Stimulated activated CD8-positive, alpha-beta memory T cell treated with anti-CD3 and anti-CD28 coated beads, Interleukin-15, amount 100 ng/mL, for 1 hour (primary cell): ENCODE measurements at places on chromosomes 13 and 19.
A peak's percentile ranks its signal among the peaks of the same experiment; 100 is the strongest.

DNA sequence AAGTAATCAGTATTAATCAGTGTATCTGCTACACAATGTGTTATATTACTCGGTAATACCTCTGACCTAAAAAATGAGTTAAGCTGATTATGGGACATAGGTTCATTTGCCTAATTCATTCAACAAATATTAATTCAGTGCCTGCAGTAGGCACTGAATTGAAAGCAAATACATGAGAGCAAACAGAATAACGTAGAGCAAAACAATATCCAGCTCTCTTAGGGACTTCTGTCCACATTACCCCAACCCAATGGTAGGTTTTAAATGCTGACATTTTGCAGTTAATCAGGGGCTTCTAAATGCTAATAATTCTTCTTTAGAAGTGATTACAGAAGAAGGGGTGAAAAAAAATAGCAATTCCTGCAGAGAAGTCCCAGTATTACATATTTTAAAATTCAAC lies 4.9 kb downstream of the RCBTB2 start:
- DNase-seq, result no peak

DNA sequence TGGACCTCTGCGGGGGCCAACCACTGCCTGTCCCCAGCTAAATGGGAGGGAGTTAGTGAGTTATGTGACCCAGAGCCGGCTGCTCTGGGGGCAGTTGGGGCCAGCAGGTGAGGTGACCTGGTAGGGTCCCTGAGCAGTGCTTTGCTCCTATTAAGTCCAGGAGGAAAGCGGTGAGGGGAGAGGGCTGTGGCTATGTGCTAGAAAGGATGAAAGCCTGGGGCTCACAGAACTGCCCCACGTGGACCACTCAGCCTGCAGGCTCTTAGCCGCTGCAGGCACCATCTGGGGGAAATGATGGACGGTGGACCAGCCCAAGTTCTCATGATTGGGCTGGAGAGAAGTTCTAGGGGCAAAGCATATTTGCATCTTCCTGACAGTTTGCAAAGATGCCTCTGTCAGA lies 67.6 kb upstream of the ZNF536 start:
- no peak for DNase-seq

DNA sequence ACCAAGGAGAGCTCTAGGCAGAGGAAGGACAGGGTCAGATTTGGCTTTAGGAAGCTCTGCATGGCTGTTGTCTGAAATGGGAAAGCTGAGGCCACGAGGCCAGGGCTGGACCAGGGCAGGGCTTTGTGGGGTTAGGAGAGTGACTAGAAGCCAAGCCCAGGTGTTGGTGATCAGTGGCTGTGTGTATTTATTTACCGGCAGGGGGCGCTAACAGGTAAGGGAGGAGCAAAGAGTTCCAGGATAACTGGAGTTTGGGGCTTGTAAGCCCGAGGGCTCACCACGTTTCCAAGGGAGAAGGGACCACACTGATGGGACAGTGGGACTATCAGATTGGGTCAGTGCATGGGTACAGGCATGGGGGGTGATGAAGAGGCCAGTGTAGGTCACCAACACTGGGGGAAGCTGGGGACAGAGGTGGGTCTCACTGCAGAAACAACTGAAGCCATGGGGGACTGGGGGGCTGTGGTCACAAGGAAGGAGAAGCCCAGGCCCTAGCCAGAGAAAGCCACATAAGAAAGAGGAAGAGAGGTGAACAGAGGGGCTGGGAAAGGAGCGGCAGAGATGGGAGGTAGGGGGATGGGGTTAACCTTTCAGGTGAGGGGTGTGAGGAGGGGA lies 3.9 kb downstream of the TMEM147 start:
- peak; percentile 24 for DNase-seq

GRCh38 chr19:51448411-51449016 lies 9.7 kb downstream of the SIGLEC8 start:
- no peak for DNase-seq

DNA sequence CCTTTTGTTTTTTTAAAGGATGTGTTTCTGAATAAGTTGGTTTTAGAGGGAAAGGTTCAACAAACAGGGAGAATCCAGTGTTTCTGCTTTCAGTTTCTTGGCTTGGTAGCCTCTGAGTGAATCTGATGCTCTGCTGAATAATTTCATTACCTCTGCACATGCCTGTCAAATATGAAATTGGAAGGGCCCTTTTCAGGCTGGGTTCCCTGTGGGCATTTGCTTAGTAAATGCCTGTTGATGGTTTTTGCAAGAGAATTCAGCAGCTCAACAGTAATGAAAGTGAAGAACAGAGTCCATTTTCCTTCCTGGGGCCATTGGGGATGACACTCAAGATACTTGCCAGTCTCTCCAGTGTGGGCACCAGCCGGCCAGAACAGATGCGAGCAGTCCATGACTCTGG lies 74.3 kb downstream of the GPR12 start:
- DNase-seq, result no peak

DNA sequence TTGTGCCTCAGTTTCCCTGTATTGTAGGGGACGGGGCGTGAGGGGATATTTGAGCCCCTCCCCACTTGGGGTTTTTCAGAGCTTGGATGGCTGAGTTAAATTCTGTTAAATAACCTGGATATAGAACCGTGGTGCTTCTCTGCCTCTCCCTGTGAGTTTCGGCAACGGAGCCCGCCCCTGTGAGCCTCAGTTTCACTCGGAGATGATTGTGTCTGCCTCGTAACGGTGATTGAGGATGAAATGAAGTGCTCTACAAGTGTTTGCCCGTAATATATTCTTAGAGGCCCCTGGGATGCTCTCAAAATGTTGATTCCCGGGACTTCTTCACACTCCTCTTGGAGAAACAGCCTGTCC lies 509 bp downstream of the KXD1 start:
- DNase-seq, result no peak

DNA sequence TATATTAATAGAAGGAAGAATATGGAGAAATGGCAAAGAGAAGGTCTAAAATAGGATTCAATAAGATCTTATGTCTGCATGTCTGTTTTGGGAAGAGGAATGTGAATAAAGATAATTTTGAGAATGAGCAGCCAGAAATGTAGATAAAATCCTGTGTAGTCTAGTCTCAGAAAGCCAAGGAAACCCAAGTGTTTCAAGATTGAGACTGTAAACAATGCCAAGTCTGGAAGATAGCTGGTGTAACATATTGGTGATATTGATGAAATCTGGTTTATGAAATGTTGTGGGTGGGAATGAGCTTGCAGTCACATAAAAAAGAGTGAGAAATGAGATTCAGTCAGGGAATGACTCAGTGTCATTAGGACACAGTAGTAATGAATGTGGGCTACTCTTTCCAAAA lies 1180.3 kb upstream of the PCDH20 start:
- DNase-seq, result no peak

- no peak for DNase-seq
These were observed 114.0 kb upstream of the C1QTNF9B start for GRCh38 chr13:24011266-24011665.

DNA sequence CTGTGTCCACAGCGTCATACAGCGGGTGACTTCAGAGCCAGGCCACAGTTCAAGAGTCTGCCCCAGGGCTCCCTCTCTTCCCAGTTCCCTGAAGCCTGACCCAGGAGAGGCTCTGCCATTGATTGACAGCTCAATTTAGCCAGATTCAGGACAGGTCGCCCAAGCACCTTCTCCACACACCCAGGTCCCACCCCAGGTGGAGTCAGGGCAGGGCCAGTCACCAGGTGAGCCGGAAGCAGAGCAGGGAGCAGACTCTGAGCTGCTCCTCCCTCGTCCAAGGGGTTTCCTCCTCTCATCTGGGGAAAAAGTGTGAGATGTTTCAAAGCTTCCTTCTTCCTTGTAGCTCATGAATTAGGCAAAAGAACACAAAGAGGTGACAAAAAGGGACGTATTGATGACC lies 5.6 kb downstream of the CEACAM7 start:
- no peak for DNase-seq

GRCh38 chr19:39060171-39060570 lies 24.0 kb upstream of the ACP7 start:
- DNase-seq, result no peak

DNA sequence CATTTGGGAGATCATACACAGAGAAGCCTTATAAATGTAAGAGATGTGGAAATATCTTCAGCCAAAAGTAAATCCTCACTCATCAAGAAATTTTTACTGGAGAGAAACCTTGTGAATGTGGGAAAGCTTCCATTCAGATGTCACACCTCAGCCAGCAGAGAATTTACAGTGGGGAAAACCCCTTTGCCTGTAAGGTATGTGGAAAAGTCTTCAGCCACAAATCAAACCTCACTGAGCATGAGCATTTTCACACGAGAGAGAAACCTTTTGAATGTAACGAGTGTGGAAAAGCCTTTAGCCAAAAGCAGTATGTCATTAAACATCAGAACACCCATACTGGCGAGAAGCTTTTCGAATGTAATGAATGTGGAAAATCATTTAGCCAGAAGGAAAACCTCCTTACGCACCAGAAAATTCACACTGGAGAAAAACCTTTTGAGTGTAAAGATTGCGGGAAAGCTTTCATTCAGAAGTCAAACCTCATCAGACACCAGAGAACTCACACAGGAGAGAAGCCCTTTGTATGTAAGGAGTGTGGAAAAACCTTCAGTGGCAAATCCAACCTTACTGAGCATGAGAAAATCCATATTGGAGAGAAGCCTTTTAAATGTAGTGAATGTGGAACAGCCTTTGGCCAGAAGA lies 21.5 kb downstream of the ZNF146 start:
- no peak for DNase-seq

DNA sequence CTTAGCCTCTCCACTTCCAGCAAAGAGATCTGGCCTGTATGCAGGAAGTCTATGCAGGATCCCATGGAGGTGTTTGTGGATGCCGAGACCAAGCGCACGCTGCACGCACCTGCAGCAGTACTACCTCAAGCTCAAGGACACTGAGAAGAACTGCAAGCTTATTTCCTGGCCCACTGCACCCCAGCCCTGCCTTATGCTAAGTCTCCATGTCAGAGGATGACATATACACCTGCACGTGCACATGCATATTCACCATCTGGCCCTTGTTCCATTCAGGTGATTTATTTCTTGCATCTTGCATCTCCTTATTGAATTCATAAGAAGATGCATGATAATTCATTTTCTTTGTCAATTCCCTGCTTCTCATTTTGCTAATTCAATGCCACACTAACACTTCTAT lies 472.8 kb upstream of the SGCG start:
- DNase-seq, result no peak

GRCh38 chr13:33355201-33355895 lies 69.8 kb upstream of the STARD13 start:
- no peak for DNase-seq

- DNase-seq, result no peak
These were observed 1189.6 kb downstream of the PCDH9 start for GRCh38 chr13:66040506-66040905.

DNA sequence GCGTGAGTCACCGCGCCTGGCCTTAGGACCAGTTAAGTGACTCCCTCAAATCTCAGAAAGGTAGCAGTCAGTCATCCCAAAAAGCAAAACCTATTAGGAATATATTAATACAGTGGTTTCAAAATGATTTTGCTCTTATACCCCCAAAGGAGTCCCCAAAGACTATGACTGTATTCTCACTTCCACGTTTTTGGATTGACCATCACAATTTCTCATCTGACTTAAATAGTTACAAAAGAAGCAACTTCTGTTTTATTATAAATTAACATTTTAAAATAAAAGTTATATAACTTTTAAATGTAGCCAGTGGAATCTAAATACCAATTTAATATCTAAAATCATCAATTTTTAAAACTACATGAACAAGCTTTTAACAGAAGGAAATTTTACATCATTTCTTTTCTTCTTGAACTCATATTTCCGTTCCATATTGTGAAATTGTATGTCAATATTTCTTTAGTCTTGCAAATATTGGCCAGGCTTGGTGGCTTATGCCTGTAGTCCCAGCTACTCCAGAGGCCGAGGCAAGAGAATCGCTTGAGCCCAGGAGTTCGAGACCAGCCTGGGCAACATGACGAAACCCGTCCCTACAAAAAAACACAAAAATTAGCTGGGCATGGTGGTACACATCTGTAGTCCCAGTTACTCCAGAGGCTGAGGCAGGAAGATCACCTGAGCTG lies 1.5 kb upstream of the SPART start:
- no peak for DNase-seq

DNA sequence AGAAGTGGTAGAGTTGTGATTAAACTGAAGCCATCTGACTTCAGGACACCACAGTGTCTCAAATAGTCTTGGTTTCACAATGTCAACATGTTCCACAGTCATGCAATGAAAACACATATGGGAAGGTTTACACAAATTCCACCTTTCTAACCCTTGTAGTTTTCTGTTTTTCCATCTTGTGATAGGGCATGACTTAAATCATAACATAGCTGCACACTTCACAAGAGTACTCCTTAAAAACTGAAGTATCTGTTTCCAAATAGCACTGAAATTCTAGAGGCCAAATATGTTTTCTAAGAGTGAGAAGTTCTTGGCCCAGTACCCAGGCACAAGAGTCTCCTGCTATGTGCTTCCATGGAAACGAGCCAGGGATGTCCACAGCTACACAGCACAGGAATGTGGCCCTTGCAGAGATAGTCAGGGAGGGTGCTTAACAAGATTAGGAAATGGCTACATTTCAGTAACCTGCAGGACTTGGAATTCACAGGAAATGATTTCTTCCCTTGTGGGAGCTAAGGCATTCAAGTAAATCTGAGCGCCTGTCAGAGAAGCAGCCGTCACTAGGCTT lies 269.1 kb downstream of the NDFIP2 start:
- no peak for DNase-seq

DNA sequence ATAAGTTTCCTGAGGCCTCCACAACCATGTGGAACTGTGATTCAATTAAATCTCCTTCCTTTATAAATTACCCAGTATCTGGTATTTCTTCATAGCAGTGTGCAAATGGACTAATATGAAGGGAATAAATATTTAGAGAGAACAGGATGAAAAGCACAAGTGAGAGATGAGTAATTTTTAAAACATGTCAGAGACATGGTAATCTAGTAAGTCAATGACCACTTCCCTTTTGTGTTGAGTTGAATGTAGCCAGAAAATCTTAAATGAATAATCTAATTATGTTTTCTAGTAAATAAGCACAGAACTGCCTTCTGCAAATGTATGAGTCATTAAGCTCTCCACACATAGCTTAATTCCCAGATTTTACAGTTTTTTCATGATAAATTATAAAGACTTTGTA lies 524.1 kb upstream of the SLITRK5 start:
- no peak for DNase-seq

DNA sequence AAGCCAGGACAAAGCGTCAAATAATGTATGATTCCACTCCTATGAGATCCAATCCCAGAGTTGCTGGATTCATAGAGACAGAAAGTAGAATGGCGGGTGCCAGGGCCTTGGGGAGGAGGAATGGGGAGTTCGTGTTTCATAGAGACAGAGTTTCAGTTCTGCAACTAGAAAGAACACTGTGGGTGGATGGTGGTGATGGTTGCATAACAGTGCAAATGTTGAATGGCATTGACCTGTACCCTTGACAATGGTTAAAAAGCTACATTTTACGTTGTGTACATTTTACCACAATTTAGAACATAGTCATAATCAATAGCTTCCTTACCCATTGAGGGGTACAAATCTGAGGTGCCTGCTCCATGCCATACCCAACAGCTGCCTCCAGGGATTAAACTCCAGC lies 33.4 kb downstream of the MBD3L2B start:
- no peak for DNase-seq
